ENCODE measurements at places on chromosomes 12 and 14.

GRCh38 chr14:34539407-34540180, at the start of gene EAPP:
EAPP (minus strand) TSS chr14:34539701; CDS start chr14:34539628, 73 bp downstream.
- peak within 1 kb of the TSS; percentile 97 for H3K27ac ChIP-seq
- H3K4me1 ChIP-seq = peaks cover 23% of the 10 kb centered on the region
- peak; percentile 98 for DNase-seq
- peak within 1 kb of the TSS; percentile 84 for H3K4me3 ChIP-seq
- peaks cover 7% of the 10 kb centered on the region for H3K36me3 ChIP-seq
- H3K27me3 ChIP-seq = no peaks in the 10 kb centered on the region

DNA sequence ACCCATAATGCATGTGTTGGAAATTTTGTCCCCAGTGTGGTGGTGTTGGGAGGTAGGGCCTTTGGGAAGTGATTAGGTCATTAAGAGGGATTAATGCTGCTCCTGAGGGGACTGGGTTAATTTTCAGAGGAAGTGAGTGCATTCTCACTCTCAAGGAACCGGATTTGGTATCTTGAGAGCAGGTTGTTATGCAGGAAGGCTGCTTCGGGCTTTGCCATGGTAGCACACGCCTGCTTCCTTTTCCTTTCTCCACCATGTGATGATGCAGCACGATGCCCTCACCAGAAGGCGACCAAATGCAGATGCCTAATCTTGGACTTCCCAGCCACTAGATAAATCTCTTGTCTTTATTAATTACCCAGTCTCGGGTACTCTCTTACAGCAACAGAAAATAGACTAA, 257.1 kb downstream of the SSPN start:
- no peak overlapping the region for H3K4me3 ChIP-seq
- no peaks in the 10 kb centered on the region for H3K36me3 ChIP-seq
- H3K27me3 ChIP-seq = no peaks in the 10 kb centered on the region
- H3K4me1 ChIP-seq = no peaks in the 10 kb centered on the region
- DNase-seq = no peak
- no peak overlapping the region for H3K27ac ChIP-seq

- peak within 1 kb of the TSS; percentile 80 for H3K27ac ChIP-seq
- no peaks in the 10 kb centered on the region for H3K27me3 ChIP-seq
- H3K4me1 ChIP-seq = no peaks in the 10 kb centered on the region
- no peaks in the 10 kb centered on the region for H3K36me3 ChIP-seq
Measured at GRCh38 chr12:14885718-14886221, at the start of gene MGP. MGP (minus strand) TSS chr12:14885854; CDS start chr12:14885791, 63 bp downstream.

DNA sequence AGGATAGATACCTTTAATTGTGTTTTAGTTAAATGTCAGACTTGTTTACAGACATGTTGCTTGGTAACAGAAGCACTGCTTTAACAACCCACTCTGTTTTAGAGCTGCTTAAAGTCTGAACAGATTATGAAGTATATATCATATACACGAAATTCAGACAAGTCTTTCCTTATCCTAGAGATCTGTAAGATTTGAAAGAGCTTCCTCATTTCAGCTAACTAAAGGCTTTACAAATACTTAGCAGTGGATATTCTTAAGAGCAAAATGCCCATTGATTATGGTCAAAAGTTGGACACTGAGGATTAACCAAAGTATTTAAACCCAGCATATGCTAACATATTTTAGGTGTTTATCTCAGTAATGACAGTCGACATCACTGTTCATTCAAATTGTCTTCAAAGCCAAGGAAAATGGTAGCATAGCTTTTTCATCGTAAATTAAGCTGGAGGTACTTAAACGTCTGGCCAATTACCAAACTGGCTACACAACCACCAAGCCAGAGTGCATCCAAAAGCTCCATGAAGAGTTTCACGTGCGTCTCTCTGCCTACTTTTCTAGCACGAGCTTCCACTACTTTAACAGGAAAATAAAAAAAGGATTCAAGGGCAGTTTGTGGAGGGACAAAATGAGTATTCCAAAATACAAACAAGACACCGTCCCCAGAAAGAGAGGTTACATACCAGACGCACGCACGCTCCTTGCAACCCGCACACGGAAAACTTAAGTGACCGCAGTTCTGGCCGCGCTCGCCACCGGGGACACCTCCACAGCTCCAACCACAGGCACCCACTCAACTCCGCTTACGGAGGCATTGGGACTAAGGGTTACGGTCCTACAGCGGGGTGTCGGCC, 565 bp downstream of the CEP83 start:
- H3K4me3 ChIP-seq = peak overlapping the region; percentile 81
- no peaks in the 10 kb centered on the region for H3K27me3 ChIP-seq
- H3K4me1 ChIP-seq = no peaks in the 10 kb centered on the region
- DNase-seq = no peak

DNA sequence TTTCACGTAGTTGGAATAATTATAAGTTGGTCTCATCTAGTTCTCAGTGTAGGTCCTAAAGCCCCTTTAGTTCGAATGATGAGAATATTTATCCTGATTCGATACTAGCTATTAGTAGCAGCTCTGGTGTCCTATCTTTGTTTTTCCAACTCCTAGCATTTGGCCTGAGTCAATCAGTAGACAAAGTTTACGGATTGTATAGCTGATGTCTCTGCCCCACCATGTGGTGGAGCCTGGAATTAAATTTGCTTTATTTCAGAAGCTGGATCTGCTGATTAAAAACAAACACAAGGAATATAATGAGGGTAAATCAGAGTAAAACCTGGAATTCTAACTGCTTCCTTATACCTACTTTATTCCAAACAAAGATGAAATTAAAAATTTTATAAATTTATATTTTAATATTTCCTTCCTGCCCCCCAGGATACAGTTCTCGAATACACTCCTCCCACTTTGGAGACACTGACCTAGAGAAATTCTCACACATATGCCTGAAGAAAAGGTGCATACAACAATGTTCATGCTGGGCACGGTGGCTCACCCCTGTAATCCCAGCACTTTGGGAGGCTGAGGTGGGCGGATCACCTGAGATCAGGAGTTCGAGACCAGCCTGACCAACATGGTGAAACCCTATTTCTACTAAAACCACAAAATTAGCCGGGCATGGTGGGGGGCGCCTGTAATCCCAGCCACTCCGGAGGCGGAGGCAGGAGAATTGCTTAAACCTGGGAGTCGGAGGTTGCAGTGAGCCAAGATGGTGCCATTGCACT, 7.6 kb upstream of the BRMS1L start:
- H3K36me3 ChIP-seq = no peaks in the 10 kb centered on the region
- no peaks in the 10 kb centered on the region for H3K27me3 ChIP-seq
- H3K27ac ChIP-seq = no peak overlapping the region
- H3K4me1 ChIP-seq = no peaks in the 10 kb centered on the region
- no peak overlapping the region for H3K4me3 ChIP-seq

- no peak overlapping the region for H3K27ac ChIP-seq
- no peak overlapping the region for H3K4me3 ChIP-seq
- no peaks in the 10 kb centered on the region for H3K36me3 ChIP-seq
- no peaks in the 10 kb centered on the region for H3K4me1 ChIP-seq
- DNase-seq = no peak
Measured at GRCh38 chr12:5236022-5236640, 192.5 kb downstream of the KCNA5 start.

DNA sequence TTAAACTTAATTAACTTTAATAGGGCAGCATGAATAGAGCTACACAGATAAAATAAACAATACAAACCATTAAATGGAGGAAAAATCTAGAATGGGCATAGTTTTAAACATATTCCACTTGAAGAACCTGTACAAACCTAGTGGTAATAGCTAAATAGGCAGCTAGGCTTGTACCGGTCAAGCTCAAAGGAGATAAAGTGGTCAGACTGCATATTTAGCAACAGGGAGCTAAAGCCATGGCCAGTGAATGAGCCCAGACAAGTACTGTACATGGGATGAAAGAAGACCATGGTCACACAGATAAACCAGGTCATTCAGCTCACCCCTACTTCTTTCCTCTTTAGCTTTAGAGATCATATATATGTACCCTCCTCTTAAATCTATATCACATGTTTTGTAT, 186.6 kb upstream of the KRR1 start:
- no peaks in the 10 kb centered on the region for H3K36me3 ChIP-seq
- H3K4me3 ChIP-seq = no peak overlapping the region
- DNase-seq = no peak
- H3K27ac ChIP-seq = no peak overlapping the region
- no peaks in the 10 kb centered on the region for H3K4me1 ChIP-seq

DNA sequence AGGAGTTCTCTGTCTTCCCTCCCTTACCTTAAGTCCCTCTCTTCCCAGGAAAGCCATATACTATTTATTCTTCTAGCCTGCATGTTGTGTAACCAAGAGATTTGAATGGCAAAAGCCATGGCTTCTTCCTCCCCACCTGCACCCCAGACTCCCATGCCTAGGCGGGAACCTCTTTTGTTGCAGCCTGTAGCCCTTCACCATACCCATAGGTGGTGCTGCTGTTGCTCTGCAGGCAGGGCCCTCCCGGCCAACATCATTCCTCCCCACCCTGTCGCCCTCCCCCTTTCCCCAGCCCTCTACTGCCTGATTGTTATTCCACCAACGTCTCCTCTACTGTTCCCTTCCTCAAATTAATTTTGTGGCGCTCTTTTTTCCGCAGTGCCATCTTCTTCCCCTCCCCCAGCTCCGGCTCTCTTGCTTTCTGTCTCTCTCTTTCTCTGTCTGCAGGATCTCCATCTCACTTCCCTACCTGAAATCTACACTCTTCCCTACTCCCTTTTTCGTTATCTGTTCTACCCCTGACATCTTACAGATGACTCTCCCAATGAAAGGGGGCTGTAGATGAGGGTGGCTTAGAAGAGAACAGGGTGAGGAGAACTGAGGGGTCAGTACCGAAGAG, 13.8 kb downstream of the NGDN start:
- peaks cover 11% of the 10 kb centered on the region for H3K36me3 ChIP-seq
- H3K27me3 ChIP-seq = no peaks in the 10 kb centered on the region
- no peak overlapping the region for H3K4me3 ChIP-seq
- H3K27ac ChIP-seq = no peak overlapping the region
- H3K4me1 ChIP-seq = no peaks in the 10 kb centered on the region

DNA sequence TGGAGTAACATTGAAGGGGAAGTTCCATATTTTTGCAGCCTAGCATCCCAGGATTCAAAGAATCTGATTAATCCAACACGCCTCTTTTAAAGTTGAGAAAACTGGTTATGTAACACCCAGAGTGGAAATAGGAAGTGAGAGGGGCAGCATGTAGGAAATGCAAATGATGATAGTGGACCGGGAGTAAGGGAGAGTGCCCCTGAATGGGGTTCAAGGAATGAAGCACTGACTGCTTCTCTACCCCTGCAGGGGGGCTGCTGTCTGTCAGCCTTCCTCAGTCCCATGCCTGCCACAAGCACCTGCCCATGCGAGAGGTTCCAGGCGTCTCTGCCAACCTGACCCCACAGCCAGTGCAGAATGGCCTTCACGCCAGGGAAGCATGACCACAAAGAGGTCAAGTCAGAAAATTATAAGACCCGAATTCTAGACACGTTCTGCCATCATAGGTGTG, 126.5 kb upstream of the CCND2 start:
- H3K4me1 ChIP-seq = no peaks in the 10 kb centered on the region
- no peaks in the 10 kb centered on the region for H3K27me3 ChIP-seq
- no peak for DNase-seq

GRCh38 chr14:74505831-74506230, 12.3 kb downstream of the ISCA2 start:
- H3K27me3 ChIP-seq = no peaks in the 10 kb centered on the region
- H3K4me3 ChIP-seq = no peak overlapping the region
- peaks cover 24% of the 10 kb centered on the region for H3K36me3 ChIP-seq
- no peaks in the 10 kb centered on the region for H3K4me1 ChIP-seq
- no peak for DNase-seq
- no peak overlapping the region for H3K27ac ChIP-seq

GRCh38 chr12:129863938-129864337, 39.9 kb downstream of the TMEM132D start:
- H3K36me3 ChIP-seq = no peaks in the 10 kb centered on the region
- no peak overlapping the region for H3K4me3 ChIP-seq
- no peaks in the 10 kb centered on the region for H3K4me1 ChIP-seq
- H3K27me3 ChIP-seq = no peaks in the 10 kb centered on the region
- H3K27ac ChIP-seq = no peak overlapping the region

DNA sequence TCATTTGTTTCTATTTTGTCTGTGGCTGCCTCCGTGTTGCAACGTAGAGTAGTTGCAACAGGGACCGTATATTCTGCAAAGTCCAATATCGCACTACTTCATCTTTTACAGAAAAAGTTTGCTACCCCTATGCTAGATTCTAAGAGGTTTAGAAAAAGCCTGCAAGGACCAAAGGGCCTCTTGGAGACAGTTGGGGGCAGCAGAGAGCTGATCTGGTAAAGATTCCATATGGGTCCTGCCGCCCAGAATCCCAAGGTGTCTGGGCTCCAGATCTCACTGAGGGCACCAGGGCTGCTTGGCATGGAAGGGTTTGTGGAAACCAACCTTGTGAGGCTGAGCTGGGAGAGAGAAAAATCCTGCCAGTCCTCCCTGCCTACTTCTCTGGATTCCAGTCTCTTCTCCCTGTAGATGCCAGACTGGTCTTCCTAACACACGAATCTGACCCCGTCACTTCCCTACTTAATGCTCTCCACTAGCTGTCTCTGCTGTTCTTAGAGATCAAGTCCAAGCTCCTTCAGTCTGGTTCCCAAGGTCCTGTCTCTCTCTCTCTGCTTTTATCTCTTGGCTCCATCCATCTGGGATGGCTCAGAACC, 74.6 kb downstream of the GLRX5 start:
- H3K36me3 ChIP-seq = no peaks in the 10 kb centered on the region
- DNase-seq = no peak
- H3K4me1 ChIP-seq = no peaks in the 10 kb centered on the region
- no peak overlapping the region for H3K27ac ChIP-seq
- no peak overlapping the region for H3K4me3 ChIP-seq
- H3K27me3 ChIP-seq = no peaks in the 10 kb centered on the region

DNA sequence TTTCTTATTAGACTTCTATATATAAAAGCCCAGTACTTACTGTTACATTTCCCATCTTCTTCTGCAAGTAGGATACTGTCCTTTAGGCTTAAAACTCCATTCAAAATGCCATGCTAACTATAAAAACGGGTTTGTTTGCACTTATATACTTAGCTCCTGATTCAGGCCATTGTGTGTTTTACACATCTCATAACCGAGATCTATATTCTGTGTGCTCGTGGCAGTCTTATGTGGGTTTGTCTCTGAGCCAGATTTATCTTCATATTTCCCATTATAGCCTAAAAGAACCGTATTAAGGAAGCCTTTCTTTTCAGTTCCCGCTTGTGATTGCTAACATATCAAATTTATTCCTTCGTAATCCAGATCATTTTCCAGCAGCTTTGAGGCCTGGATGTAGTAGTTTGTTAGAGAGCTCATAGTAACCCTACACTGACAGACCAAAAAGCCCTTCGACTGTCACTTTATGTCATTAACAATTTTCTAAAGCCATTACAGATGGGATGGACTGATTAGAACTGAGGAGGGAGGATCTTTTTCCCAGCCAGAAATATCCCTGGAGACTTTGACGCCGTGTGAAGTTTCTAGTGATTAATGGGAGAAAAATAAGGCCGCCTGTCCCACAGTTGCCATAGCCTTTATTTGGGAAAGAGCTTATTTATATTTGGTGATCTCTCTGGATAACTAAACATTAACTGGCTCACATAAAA, 508.5 kb downstream of the FOXG1 start:
- no peaks in the 10 kb centered on the region for H3K27me3 ChIP-seq
- H3K4me1 ChIP-seq = no peaks in the 10 kb centered on the region
- no peaks in the 10 kb centered on the region for H3K36me3 ChIP-seq
- H3K4me3 ChIP-seq = no peak overlapping the region

- peak overlapping the region; percentile 65 for H3K27ac ChIP-seq
- no peaks in the 10 kb centered on the region for H3K4me1 ChIP-seq
- no peak overlapping the region for H3K4me3 ChIP-seq
- peaks cover 85% of the 10 kb centered on the region for H3K36me3 ChIP-seq
- H3K27me3 ChIP-seq = no peaks in the 10 kb centered on the region
- DNase-seq = no peak
Measured at GRCh38 chr12:10705655-10706054, 17.5 kb downstream of the YBX3 start.
